ENCODE measurements at places on chromosomes 12 and 14.
A peak's percentile ranks its signal among the peaks of the same experiment; 100 is the strongest.

DNA sequence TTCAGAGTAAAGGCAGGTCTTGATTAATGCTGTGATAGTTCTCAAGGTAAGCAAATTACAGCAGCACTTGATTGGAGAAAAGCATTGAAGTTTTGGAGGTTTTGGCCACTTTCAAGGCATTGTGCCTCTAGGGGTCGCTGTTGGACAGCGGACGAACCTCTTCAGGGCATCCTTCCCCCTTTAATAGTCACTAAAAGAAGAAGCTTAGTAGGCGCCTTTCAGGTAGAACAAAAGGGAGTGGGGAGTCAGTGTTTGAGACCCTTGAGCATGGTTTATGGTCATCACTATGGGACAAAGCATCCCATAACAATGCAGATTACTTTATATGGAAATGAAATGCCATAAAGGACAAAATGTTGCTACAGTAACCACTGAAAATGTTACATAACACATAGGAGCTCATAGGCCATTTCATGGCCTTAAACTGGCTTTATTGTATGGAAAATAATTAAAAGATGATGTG lies 199.5 kb upstream of the DCN start:
- peak; percentile 78 for DNase-seq

DNA sequence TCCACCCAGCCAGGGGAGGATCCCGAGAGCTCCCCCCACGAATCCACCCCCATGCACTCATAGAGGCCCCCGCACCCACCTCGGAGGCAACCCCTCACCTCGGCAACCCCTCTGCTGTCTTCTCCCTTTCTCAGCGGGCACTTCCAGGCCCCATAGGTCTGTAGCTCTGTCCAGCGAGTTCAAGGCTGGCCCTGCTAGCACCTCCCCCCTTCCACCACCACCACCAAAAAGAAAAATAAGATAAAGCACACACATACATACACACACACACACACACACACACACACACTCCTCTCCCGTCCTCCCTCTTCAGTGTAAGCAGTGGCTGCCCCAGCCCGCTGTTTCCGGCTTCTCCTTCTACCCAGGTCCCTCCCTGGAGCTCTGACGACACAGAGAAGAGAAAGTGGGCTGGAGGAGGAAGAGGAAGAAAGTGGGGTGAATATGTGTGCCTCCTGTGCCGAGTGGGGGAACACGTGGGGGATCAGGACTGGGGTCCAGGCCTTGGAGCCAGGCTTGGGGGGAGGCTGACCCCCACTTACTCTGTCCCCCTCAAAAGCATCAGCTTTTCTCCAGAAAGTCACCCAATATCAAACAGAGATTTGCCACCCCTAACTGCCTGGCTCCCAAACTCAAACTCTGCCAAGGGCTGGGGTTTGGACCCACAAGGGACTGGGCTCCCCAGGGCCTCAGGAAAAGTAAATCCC lies at the start of gene STAT6:
Gene STAT6 (minus strand): TSS at position 332 of the 704 bp plus-strand sequence. CDS start 3,084 bp downstream, outside the sequence.
- DNase-seq = peak; percentile 62

DNA sequence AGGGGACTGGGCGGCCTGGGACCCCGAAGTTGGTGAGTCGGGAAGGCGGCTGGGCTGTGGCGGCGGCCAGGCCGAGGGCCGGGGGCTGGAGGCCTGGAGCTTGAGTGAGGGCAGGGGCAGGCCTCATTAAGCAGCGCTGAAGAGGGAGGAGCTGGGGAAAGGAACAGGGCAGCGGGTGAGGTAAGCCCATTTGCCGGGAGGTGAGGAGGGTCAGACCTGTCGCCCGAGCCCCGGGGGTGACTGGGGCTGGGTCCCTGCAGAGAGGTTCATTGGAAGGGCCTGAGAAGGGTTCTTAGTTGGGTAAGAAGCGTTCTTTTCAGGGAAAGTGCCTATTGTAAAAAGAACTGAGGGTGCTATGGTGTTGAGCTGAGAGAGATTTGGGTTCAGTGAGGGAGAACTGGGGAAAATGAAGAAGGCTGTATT lies 441 bp downstream of the RAB5B start:
- DNase-seq = no peak

- DNase-seq = no peak
These were observed 788 bp upstream of the NGDN start for GRCh38 chr14:23468704-23469126.

DNA sequence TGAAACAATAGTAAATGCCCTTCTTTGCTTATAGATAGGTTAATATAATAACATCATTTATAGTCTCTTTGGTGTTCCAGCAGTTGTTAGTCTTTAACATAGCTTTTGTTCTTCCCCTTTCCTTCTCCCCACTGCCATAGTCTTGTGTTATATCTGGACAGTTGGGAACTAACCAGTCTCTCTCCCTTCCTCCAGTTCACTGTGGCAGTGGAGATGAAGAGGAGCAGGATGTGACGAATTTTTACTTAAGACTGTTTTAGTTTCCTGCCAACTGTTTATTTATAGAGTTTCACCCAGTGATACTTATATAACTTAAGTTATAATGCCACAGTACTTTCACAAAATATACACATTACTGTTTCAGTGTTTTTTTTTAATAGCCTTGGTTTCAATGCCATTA lies 277.4 kb downstream of the PDZRN4 start:
- no peak for DNase-seq

Data from stimulated activated CD4-positive, alpha-beta T cell treated with anti-CD3 and anti-CD28 coated beads, Interleukin-1b, Interleukin-23, amount 100 ng/mL, for 4 hours (primary cell).